ENCODE measurements at places on chromosomes 5 and 9.

GRCh38 chr5:124234022-124234769, 512.2 kb downstream of the ZNF608 start:
- peak; percentile 22 for DNase-seq

- DNase-seq, result no peak
Measured at GRCh38 chr5:170644501-170644900, 139.0 kb upstream of the GABRP start.

DNA sequence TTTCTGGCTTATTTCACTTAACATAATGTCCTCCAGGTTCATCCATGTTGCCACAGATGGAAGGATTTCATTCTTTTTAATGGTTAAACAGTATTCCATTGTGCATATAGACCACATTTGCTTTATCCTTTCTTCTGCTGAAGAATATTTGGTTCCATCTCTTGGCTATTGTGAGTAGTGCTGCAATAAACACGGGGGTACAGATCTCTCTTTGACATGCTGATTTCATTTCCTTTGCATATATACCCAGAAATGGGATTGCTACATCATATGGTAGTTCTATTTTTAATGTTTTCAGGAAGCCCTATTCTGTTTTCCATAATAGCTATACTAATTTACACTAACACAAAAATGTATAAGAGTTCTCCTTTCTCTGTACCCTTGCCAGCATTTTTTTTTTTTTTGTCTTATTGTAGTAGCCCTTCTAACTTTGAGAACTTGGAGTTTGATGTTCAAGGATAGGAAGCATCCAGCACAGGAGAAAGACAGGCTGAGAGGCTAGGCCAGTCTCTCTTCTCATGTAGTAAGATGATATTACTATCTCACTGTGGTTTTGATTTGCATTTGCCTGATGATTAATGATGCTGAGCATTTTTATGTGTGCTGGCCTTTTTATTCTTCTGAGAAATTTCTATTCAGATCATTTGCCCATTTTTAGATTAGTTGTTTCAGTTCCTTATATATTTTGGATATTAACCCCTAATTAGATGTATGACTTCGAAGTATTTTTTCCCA, 592.2 kb upstream of the ZNF608 start:
- peak; percentile 12 for DNase-seq

DNA sequence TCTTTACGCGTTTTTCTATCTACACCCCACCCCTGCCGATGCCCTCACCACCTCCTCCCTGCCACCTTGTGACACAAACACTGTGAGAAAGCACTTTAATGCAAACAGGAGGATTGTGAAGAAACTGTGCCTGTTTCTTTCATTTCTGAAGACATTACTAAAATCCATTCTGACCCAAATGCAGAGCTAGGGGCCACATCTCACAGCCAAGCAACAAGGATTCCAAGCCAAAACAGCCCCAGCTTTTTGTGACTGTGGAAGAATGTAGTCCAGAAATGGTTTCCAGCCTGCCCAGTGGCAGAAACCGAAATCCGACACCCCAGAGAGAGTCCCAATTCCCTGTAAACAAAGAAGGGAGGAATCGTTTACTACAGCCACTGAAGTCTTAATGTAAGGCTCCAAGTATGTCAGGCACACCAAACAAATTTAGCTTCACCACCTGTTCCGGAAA, 190.9 kb downstream of the TTC39B start:
- no peak for DNase-seq

DNA sequence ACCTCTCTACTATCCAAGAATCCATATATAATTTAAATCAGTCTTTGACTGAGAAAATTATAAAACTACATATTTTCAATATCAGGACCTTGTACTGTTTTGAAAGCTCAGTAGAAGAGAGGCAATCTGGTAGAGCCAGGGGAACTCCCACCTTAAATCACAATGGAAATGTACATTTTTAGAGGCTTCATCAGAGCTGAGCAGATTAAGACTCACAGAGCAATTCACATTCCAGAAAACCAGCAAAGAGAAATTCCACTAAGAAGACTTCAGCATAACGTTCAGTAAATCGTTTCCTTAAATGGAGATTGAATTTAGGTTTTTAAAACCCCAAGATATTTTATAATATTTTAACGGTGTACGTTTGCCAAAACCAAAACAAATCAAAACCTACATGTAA, 227.8 kb upstream of the TRPM3 start:
- peak; percentile 94 for DNase-seq

DNA sequence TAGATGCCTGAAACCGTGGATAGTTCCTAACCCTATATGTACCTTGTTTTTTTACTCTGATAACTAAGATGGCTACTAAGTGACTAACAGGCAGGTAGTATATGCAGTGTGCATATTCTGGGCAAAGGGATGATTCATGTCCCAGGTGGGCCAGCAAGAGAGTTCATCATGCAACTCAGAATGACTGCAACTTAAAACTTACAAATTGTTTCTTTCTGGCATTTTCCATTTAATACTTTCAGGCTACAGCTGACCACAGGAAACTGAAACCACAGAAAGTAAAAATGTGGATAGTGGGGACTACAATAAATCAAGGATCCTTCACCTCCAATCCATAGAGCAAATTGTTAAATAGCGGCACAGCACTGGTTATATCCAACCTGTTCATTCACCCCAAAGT, 30.7 kb upstream of the VCAN start:
- DNase-seq, result peak; percentile 30

DNA sequence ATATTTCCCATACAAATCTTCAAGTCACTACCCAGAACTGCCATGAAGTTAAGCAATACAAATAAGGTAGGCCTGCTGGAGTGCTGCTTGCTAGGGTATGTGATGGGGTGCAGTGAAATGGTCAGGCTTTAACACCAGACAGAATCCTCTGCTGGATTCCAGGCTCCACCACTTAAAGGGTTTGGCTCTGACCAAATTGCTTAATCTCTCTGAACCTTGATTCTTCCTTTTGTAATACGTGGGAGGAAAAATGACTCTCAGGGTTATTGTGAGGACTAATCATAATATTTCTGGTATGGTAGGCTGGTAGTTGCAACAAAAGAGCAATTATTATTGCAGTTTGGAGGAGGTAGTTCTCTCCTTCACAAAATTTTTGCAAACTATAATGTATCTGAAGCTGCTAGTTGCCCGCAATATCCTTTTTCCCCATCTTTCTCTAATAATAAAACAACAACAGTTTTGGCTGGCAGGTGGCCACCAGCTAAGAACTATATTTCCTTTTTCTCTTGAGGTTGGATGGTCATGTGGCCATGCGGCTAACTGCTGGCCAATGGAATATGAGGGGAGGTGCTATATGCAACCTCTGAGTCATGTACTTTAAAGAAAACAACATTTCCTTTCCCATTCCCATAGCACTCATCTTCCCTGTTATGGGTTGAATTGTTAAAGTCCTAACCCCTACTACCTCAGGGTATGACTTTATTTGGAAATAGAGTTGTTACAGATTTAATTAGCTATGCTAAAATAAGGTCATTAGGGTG, 44.1 kb downstream of the CCL28 start:
- DNase-seq, result no peak

GRCh38 chr5:149646564-149646963, 65.3 kb downstream of the ARHGEF37 start:
- peak; percentile 11 for DNase-seq

DNA sequence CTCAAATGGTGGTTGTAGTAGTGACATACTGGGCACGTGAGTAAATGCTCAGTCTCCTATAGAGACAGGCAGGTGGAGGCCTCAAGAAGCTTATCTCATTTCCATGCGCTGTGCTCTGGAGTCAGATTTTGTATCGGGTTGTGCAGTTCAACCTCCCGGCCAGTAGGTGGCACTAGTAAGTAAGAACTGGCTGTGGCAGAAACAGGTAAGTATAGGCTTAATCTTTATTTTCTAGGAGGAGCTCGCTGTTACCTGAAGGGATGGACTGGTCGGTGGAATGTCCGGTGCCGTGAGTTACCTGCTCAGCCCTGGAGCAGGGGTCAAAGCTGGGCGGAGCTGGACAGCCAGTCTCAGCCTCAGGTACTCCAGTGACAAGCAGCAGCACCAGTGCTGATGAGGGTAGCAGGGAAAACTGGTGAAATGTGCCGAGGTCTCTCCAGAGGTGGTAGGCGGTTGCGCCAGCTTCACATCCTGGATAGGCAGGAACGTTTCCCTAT, 880.1 kb upstream of the SEMA6A start:
- peak; percentile 15 for DNase-seq

DNA sequence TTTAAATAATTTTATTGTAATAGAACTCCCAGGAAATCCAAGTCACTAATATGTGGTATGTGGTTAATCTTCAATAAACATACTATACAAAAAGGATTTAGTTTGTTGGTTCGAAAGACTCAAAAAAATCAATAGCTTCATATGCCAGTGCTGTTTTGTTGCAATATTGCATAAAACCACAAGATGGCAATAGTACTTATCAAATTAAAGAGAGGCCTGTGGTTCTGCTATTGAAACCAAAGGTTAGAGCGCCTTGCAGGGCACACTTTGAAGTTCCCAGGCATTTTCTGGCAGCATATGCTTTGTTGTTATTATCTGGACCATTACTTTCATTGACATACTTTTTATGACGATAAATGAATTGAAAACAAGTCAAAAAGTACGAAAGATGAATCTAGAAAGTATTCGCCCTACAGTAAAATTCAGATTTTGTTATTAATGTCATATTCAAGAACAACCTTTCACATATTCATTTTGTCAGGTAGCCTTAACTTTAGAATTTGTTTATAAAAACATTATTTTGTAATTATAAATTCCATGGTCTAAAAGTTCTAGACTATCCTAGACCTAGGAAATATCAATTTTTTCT, 316.3 kb downstream of the MCTP1 start:
- peak; percentile 60 for DNase-seq

- DNase-seq, result no peak
Measured at GRCh38 chr9:123620239-123620638, 264.2 kb downstream of the CRB2 start.

DNA sequence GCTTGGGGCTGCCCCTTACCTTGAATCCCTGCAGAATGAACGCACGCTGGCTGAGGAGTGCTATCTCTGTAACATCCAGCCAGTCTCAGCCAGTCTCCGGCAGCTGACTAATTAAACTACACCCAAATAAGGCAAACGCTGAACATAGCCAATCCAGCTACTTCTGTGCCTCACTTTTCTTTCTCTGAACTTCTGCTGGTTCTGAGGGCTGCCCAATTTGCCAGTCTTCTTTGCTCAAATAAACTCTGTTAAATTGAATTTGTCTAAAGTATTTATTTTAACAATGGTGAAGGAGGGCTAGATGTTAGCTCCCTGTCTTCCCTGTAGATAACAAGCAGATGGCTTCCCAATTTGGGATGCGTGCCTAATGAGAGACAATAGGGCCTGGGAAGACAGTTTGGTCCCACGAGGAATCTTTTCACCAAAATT, 154.0 kb upstream of the NFIL3 start:
- DNase-seq, result no peak

GRCh38 chr9:94885854-94886447, 159.5 kb downstream of the AOPEP start:
- no peak for DNase-seq

DNA sequence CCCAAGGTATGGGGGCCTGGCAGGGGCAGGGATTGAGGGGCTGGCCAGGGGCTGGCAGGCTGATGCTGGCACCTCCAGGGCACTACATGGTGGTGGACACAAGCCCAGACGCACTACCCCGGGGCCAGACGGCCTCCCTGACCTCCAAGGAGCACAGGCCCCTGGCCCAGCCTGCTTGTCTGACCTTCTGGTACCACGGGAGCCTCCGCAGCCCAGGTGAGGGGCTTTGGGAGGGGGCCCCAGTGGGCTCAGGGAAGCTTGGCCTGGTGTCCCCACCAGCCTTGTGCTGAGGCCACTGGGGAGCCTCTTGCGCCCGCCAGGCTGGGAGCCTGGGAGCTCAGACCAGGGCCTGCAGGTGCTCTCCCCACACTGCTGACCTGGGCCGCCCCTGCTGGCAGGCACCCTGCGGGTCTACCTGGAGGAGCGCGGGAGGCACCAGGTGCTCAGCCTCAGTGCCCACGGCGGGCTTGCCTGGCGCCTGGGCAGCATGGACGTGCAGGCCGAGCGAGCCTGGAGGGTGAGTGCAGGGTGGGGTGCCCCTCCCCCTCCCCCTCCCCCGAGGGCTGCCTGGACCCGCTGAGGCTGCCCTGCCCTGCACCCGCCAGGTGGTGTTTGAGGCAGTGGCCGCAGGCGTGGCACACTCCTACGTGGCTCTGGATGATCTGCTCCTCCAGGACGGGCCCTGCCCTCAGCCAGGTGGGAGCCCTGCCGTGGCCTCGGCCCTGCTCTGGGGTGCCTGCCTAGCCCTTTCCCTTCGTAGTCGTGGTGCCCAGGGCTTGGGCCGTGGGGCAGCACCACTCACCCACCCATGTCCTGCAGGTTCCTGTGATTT, 5.7 kb downstream of the MAMDC4 start:
- DNase-seq, result no peak

GRCh38 chr5:181160152-181160754, 12.9 kb downstream of the OR2V2 start:
- DNase-seq, result peak; percentile 56

DNA sequence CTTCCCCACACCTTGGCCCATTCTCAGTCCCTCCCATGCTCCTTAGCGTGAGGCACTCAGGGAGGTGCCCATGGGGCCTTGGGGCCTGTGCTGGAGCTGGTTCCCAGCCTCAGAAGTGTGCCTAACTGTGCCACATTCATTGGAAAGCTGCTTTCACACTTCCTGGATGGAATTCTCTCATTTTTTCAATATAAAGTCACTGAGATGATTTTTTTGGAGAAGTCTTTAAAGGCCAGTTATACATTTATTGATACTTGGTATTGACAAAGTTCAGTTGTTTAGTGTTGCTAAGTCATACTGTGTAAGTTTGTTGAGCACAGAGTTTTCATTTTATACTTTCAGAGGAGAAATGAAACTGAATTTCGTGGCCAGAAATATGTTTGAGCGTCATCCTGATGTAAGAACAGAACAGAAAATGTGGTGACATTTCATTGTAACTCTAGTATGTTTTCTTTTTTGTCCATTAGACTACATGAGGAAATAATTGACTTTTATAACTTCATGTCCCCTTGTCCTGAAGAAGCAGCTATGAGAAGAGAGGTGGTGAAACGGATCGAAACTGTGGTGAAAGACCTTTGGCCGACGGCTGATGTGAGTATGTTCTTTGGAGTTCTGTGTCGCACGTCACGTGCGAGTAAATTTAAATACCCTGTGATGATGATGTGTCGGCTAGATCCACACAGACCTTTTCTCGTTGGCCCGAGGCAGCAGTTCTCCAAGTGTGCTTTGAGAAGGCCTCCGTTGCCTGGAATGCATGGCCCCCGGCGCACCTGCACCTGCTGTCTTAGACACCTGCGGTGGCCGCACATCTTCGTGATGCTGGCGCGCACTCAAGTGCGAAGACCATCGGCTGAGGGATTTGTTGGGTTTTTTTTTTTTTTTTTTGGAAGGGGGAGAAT, 24.1 kb downstream of the TENT4A start:
- no peak for DNase-seq

- no peak for DNase-seq
Measured at GRCh38 chr9:135514342-135515082, 6.7 kb upstream of the LCN1 start.

DNA sequence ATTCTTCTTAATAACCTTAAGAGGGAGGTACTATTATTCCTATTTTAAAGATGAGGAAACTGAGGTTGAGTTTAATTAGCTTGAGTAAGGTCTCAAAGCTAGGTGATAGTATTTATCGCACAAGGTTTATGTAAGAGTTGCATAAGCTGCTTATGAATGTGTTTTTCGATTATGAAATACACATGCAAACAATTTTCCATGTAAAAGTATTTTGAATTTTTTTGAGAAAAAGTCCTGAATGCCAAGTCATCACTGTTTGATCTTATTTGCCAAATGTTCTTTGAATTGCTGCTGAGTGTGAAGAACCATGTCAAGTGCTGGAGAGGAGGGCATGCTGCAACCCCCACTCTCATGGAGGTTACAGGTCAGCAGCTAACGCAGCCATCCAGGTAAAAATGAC, 174.4 kb downstream of the CARTPT start:
- no peak for DNase-seq

Data from fibroblast of skin of abdomen (primary cell).